SHP77 treated with DMSO at 0.1 percent for 48 hours (cell line): ENCODE measurements at places on chromosomes 5 and 9.

GRCh38 chr5:171599411-171599810 is 180.0 kb downstream of the FGF18 start:
- DNase-seq = no peak

- no peak for DNase-seq
Measured at GRCh38 chr9:96777426-96777864, 442 bp downstream of the ZNF510 start.

GRCh38 chr5:37375091-37375490 is 4.0 kb upstream of the WDR70 start:
- no peak for DNase-seq

DNA sequence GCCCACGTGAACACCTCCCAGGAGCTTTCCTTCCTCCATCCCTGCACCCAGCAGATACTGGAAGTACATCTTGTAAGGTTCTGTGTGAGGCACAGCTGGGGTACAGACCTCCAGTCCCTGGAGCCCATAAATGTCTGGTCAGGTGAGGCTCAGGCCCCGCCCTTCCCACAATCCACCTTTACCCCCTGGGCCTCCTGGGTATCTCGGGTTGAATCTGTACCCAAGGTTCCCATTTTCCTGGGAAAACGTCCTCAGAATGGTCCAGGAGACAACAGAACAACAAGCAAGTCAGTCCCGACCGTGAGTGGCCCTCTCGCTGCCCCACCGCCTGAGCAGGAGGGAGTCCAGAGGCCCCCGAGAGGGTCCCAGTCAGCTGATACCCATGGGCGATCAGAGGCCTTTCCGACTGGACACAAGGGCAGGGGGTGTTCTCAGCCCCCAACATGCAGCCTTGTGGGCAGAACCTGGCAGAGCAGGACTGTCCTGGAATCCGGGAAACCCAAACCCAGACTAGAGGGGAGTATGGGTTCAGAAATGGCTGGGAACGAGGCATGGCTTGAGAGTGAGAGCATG is 4.3 kb downstream of the SPATA31E1 start:
- DNase-seq = no peak

- DNase-seq = no peak
Measured at GRCh38 chr5:143304836-143305475, 98.5 kb downstream of the NR3C1 start.

GRCh38 chr9:81318571-81318970 is 370.8 kb downstream of the TLE1 start:
- no peak for DNase-seq

- no peak for DNase-seq
Measured at GRCh38 chr9:108069991-108070390, 580.4 kb upstream of the KLF4 start.
